Naive thymus-derived CD4-positive, alpha-beta T cell (primary cell): ENCODE measurements at places on chromosomes 7 and 10. TPM values are rescaled to one million over a fixed set of nuclear protein-coding genes. Genes with fewer than 3 reads are reported as not detected.

The LIPK gene
- total RNA-seq: not detected in 2 replicates

The KIAA1217 gene
- total RNA-seq: not detected

DNA sequence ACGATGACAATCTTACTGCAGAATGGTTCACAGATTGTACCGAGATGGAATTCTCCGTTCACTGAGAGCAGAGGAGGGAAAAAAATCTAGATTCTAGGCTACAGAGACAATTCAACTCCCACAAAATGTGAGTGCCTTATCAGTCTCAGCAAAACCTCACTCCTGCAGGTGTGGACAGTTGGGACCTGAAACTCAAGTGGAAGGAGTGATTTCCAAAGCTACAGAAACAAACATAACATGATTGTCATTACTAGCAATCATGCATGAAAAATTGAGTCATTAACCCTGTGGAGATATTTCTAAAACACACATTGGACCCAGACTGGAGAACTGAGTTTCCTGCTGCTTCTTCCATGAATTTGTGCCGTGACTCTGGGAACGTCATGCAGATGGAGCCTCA is 70.3 kb downstream of the CALML3 start:
- no peak for DNase-seq

DNA sequence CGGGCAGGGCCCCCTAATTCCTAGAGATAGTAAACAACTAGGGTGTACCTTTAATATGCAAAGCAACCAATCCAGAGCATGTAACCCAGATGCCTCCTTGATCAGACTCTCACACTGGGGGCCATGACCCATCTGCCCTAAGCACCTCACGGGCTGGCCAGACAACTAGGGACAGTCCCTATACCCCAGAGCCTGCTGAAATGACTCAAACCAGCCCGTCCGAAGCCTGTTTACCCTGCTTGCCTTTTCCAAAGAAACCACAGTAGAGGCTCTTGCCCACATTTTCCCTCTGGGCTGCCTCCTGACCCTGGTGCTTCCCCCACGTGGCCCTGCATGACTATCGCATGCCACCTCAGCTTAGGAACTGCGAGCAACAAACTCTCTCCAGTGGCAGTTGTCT is 46.2 kb downstream of the RGS10 start:
- no peak for DNase-seq

DNA sequence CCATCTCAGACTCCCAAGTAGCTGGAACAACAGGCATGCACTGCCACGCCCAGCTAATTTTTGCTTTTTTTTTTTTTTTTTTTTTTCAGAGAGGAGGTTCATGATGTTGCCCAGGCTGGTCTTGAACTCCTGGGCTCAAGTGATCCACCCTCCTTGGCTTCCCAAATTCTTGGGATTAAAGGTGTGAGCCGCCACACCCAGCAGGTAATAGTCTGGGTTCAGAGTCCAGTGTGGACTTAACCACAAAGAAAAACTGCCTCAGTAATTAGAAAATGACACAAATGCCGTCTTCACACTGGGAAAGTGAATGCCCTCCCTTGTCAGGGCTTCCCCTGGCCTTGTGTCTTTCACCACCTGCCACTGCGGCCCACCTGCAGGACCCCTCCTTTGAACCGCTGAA is 101.1 kb downstream of the RAB11FIP2 start:
- no peak for DNase-seq

GRCh38 chr7:66429498-66430163 is 199.1 kb upstream of the KCTD7 start:
- no peak for DNase-seq

GRCh38 chr7:1608318-1608717 is 38.5 kb upstream of the PSMG3 start:
- DNase-seq: no peak

- peak; percentile 24 for DNase-seq
Measured at GRCh38 chr7:78020136-78020873, 221.7 kb downstream of the PHTF2 start.

The MMD2 gene
- total RNA-seq: not detected in 2 replicates
